ENCODE measurements at places on chromosomes 7 and 10.

GRCh38 chr7:155398944-155399343 is 59.0 kb upstream of the EN2 start:
- no peak for DNase-seq

- DNase-seq: peak; percentile 36
Observed at GRCh38 chr7:116224492-116225098, 14.3 kb downstream of the TES start.

GRCh38 chr7:90846192-90846591 is 250.1 kb downstream of the CDK14 start:
- no peak for DNase-seq

GRCh38 chr7:158377800-158378623 is 209.6 kb downstream of the PTPRN2 start:
- DNase-seq: no peak

- no peak for DNase-seq
Observed at GRCh38 chr7:106568680-106569499, 92.1 kb downstream of the CCDC71L start.

GRCh38 chr10:44233561-44234482 is 151.1 kb downstream of the CXCL12 start:
- no peak for DNase-seq

DNA sequence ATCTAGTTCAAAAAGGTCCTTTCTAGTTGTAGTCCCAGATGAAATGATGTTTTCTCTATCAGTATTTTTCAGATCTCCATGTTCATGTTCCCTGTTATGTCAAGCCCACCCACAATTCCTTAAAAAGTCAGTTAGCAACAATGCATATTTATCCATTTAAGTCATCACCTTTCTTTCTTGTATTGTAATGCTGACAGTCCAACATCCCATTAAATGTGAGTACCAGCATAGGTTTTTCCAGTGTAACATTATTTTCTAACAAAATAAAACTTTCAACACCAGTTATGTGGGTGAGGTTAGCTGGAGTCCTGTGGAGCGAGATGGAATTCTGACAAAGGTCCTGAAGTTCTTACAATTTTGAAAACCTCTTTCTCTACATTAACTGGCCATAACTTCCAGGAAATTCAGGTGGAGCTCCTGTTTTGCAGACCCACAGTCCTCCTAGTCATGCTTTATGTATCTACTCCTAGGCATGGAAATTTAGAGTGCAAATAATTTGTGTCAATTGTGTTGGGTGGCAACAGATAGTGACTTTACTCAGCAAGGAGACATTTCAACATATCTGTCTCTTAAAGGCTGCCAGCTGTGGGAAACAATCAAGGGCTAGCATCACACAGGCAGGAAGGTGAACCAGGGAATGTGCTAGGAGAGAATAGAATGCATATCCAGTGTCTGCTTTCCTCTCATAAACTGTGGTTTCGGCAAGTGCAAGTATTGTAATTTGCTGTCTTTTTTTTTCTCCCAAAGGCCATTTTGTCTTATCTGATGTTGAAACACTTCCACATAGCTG is 162.6 kb downstream of the MTERF1 start:
- DNase-seq: no peak

GRCh38 chr7:37352251-37352880 is 96.3 kb downstream of the ELMO1 start:
- DNase-seq: no peak

GRCh38 chr10:72241691-72242252 is 25.7 kb upstream of the ASCC1 start:
- DNase-seq: no peak

- no peak for DNase-seq
Observed at GRCh38 chr10:62978482-62978881, 154.6 kb upstream of the NRBF2 start.

DNA sequence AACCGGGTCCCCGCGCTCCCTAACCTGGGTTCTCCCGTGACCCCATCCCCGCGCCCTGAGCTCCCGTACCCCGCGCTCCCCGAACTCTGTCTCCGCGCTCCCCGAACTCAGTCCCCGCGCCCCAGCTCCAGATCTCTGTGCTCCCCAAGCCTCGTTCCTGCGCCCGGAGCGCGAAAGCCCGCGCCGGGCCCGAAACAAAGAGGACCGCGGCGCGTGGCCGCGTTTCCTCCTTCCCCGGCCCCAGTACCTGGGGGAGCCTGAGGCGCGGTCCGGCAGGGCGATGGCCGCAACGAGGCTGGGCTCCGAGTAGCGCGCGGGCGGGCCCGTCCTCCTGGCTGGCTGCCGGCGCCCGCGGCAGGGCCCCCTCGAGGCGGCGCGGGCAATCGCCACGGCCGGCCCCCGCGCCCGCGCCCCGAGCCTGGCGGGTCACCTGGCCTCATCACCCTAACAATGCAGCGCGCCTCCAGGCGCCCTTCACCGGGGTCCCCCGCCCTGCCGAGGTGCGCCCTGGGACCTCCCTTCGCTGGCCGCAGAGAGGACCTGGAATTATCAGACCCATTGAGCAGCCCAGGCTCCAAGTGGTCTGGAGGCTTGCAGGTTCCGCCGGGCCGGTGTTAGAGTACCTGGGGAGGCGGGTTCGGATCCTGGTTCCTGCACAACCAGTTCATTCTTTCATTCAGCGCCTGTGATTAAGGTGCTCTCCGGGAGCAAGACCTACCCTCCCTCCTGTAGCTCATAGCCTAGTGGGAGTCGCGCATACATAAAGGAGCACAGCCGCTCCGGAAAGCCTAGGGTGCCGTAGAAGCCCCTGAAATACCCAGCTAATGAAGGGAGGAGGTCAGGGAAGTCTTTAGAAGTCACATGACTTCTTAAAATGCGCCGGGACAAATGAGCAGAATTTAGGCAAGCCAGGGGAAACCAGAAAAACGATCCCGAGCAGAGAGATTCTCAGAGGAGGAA is at the start of gene TNS3:
Gene TNS3, minus strand, starts transcription at position 308 of the 960 bp plus-strand sequence. CDS start 142,475 bp downstream, outside the sequence.
- DNase-seq: peak; percentile 30

GRCh38 chr10:14611968-14612693 is 162.6 kb downstream of the FAM107B start:
- no peak for DNase-seq

GRCh38 chr7:11935905-11936304 is 103.9 kb upstream of the THSD7A start:
- DNase-seq: no peak

DNA sequence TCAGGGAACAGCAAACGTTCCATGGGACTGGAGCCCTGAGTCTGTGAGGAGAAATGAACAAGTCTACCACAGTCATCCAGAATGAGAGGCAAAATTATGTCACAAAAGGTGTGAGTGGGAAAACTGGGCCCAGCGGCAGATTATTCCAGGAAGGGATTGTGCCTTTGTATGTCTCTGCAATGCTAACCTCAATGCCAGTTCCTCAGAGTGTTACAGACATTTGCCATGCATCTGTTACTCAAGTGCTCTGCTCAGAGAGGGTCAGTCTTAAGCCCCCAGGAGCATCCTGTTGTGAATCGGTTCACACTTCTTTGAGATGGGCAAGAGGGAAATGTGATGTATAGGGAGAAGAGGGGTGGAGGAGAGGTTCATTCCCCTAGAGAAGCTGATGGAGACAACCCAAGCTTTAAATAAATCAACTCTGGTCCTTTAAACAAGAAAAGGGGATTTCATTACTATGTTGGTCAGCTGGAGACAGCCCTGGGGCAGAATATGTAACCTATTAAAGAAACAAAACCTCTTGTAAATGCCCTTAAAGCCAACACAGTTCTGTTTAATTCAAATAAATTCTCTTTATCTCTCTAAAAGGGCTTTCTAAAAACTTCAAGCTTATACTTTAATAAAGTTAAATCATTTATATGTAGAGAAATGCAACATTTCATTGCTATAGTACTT is 85.9 kb upstream of the GRB10 start:
- no peak for DNase-seq

DNA sequence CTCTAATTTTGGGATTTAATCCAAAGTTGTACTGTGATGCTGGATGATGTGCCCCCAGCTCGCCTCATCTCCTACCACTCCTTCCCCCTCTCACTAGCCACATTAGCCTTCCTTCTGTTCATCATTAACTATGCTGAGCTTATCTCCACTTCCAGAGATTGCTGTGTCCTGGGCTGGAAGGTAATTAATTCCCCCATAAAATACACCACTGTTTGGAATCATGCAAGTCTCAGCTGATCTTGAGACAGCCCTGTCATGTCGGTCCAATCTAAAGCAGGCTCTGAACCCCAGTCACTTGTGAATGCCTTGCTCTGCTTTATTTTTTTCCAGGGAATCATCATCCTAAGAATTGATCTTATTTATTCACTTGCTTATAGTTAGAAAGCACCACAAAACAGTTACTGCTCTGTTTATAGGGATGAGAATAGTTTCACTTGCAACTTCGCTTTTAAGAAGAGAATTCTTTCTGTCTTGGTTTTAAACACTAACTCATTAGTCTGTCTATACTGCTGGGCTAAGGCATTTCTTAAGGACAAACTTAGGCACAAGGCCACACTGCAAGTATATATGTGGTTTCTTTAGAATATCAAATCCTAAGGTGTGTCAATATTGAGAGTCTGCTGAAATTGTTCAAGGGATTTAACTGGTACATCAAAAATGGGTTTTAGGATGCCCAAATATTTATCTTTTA is 341.1 kb upstream of the SEMA3A start:
- no peak for DNase-seq

DNA sequence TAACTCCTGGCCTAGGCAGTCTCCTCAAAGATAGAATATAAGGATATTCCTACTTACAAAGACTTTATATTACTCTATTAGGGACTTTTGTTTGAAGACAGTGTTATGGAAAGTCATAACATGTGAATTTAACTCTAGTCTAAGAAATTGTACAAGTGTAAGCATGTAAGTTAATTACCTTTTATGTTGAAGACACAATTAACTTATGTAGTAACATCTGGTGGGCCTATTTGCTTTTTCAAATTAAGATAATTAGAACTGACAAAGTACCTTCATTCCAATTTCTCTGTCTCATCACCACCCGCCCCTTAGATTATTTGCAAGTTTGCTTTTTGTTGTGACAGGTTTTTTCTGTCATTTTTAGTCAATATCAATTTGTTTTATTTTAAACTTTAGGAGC is 126.0 kb upstream of the THSD7A start:
- DNase-seq: no peak

GRCh38 chr7:139118805-139119485 is 9.4 kb upstream of the ZC3HAV1 start:
- peak; percentile 54 for DNase-seq

- DNase-seq: no peak
Observed at GRCh38 chr7:73871163-73872011, 10.4 kb downstream of the TMEM270 start.

DNA sequence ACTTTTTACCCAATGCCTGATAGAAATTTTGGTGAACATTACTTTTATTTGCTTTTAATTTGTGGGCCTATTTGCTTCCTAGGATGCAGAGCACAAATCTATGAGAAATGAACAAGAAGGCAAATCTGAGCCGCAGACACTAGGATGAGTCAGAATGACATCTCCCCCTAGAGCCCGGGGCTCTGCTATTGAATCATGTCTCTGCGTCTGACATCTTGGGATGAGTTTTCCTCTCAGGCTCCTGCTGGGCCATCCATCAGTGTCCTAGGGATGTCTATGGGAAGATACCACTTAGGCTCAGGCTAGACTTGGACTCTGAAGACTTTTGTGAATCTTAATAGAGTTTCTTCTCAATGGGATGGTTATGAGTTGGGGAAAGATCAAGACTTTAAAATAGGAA is 157.3 kb upstream of the MTPN start:
- no peak for DNase-seq

DNA sequence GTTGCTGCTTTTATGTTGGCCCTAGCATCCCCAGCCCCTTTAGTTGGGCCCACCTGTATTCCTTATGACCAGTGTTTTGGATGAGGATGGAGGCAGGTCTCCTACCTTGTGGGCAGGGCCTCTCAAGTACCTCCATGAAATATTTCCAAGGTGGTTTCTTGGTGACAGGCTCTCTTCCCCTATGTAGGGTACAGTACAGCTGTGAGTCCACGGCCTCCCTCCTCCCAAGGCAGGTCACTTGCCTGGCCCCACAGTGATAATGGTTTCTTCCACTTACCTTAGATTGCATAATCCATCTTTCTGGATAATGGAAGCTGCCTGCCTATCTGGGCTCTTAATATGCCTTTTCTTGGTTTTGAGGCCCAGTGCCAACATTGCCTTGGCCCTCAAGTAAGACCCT is 110.4 kb downstream of the NT5C2 start:
- DNase-seq: no peak

GRCh38 chr10:50622706-50623662 is 772 bp downstream of the SGMS1 start:
- peak; percentile 51 for DNase-seq

GRCh38 chr7:114084472-114085312 is 165.9 kb upstream of the PPP1R3A start:
- DNase-seq: no peak

DNA sequence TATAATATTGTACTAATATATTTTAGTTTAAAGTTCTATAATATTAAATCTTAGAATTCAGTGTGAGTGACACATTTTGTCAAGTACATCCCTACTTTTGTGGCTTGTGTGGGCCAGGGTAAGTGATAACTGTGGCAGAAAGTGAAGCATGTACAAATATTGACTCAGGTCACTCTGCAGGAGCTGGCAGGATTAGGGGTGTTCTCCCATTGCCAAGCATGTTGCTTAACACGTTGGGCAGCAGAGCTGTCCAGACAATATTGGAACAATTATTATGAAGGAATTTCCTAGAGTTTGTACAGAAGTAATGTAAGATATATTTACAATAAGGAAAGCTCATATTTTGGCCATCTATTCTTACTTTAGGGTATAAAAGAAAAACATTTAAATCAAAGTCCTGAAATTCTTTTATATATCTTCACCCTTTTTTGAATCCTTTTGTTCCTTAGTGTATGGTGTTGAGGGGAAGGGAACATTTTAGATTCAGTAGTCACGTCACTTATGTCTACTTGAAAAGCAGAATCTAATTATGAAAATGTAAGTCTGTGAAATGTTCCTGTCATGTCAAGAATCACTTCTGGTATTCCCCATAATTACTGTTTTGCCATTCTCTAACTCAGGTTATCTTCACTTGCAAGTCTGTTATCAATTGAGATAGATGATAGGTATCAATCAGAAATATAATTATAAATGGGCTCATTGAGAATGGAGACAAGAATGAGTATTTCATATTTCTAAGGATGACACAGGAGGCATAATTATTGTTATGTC is 4.0 kb downstream of the HDAC9 start:
- no peak for DNase-seq
